NB4 (cell line): ENCODE measurements at places on chromosomes 2 and 18.

- no peak for DNase-seq
Measured at GRCh38 chr18:67467188-67467587, 49.3 kb downstream of the DSEL start.

DNA sequence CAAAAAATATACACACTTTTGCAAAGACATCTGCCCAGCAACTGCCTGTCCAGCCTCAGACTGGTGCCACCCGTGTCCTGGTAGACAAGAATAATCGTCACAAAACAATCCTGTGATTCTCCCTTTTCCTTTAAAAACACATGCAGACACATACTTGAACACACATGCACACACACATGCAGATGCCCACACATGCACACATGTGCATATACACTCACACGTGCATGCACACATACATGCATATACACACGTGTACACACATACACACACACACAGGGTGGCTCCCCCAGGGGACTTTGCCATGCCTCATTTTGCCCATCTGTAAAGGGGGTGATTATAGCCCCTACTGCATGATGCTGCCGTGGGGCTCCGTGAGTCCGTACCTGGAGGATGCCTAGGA is 24.9 kb upstream of the ALPP start:
- DNase-seq: no peak

GRCh38 chr18:3079653-3080052 is 66.7 kb upstream of the LPIN2 start:
- DNase-seq: no peak

GRCh38 chr2:210198326-210198725 is 26.9 kb downstream of the ACADL start:
- no peak for DNase-seq

GRCh38 chr2:109383505-109384307 is 230.1 kb downstream of the SEPTIN10 start:
- DNase-seq: no peak

DNA sequence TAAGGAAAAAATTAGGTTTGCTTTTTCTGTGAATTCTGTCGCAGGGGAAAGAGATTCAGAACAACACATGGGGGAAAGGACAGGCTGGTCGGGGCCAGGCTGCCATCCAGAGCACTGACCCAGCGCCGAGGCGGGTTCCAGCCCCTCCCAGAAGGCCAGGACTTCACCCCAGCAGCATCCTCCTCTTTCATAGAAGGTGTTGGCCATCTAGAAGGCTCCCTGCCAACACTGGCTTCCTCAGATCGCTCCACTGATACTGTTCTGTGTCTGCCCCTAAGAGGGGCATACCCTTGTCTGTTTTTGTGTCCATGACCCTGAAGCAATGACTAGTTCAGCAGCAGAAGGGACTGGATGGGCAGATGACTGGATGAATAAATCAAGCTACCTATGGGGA is 144.5 kb downstream of the HDAC4 start:
- no peak for DNase-seq

DNA sequence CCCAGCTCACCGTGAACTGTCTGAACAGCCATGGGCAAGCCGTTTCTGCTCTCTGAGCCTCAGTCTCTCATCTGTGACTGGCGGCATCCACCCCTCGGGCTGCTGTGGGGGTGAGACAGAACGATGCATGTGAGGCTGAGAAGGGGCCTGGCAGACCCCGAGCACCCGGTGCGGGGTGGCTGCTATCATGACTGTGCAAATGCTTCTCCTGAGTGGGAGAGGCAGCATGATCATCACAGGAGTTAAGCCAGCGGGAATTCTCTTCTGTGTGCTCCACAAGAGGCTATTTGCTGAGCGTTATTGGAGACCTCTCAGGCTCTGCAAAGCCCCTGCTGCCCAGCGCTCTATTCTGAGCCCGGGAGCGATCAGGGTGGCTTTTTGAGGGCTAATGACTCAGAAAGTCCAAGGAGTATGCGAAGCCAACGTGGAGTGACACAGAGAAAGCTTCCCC is 45.8 kb upstream of the ID2 start:
- no peak for DNase-seq

DNA sequence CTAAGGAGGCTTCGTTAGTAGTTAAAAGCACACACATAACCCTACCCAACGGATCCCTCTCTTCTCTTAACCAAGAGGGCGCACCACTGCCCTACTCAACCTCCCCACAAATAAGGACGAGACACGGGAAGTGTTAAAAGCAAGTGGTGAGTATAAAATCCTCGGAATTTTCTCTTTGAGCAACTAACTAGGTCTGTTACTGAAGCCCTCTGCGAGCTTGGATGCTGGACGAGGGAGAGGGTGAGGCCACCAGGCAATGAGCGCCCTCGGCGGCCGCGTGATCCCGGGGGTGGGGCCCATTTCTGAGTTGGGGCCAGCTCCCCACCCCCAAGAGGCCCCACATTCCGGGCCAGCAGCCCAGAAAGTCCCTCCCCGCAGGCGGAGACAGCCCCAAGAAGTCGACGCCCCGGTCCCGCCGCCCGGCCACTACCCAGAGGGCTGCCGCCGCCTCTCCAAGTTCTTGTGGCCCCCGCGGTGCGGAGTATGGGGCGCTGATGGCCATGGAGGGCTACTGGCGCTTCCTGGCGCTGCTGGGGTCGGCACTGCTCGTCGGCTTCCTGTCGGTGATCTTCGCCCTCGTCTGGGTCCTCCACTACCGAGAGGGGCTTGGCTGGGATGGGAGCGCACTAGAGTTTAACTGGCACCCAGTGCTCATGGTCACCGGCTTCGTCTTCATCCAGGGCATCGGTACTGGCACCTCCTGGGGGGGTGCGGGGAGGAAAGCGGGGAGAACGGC is at the start of gene CYBRD1:
CYBRD1 (plus strand) TSS at position 423 of the 736 bp plus-strand sequence; CDS start at position 495, 72 bp downstream.
- peak; percentile 93 for DNase-seq

- no peak for DNase-seq
Measured at GRCh38 chr2:63696496-63696895, 107.7 kb downstream of the MDH1 start.

GRCh38 chr2:227118353-227118752 is 45.7 kb downstream of the COL4A4 start:
- DNase-seq: no peak

DNA sequence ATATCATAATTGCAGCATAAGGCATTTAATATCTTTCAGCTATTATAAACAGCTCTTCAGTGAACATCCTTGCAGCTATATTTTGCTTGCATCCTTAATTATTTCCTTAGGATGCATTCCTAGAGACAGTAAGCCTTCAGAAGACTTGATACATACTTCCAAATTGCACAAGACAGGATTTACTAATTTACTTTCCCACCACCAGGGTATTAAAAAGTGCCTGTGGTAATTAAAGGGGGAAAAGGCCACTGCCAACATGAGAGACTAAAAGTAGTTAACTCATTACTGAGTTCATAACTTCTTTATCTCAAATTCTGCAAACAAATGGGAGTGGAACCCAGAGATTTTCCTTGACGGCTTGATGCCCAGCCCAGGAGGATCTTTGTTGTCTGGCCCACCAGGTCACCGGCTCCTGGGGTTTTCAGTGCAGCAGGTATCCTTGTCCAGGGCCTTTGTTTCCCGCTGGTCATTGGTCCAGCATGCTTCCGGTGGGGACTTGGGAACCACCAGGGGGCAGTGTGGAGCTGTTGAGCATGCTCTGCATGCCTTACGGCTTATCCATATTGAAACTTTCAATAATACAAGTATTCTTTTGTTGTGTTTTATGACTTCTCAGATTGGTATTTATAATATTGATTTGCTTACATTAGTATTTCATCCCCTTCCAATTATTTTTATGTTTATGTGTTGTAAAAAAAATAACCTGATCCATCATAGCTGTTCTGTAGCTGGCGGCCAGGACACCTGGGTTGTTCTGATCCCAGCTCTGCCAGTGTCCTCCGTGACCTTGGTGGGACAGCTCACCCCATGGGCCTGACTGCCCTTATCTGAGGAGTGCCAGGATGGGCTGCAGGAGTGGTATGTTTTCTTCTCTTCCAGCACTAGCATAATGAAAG is 61.4 kb downstream of the TGOLN2 start:
- peak; percentile 73 for DNase-seq

GRCh38 chr2:134245340-134245984 is 8.4 kb upstream of the MGAT5 start:
- peak; percentile 84 for DNase-seq

DNA sequence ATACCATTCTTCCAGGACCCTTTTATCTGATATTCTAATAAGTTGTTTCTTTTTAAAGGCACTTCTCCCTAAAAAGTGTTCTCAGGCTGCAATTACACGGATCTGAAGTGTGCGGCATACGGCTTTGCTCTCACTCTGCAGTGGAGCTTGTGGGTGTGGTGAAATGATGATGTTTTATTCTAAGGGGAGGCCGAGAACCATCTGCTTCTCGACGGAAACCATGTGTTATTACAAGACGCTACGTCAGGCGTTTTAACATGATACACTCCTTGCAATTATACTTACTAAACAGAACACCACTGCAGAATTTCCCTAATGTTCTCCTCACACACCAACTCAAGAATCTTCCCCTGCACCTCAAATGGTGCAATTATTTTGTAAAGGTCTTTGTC is 34.9 kb upstream of the CTDP1 start:
- DNase-seq: no peak

DNA sequence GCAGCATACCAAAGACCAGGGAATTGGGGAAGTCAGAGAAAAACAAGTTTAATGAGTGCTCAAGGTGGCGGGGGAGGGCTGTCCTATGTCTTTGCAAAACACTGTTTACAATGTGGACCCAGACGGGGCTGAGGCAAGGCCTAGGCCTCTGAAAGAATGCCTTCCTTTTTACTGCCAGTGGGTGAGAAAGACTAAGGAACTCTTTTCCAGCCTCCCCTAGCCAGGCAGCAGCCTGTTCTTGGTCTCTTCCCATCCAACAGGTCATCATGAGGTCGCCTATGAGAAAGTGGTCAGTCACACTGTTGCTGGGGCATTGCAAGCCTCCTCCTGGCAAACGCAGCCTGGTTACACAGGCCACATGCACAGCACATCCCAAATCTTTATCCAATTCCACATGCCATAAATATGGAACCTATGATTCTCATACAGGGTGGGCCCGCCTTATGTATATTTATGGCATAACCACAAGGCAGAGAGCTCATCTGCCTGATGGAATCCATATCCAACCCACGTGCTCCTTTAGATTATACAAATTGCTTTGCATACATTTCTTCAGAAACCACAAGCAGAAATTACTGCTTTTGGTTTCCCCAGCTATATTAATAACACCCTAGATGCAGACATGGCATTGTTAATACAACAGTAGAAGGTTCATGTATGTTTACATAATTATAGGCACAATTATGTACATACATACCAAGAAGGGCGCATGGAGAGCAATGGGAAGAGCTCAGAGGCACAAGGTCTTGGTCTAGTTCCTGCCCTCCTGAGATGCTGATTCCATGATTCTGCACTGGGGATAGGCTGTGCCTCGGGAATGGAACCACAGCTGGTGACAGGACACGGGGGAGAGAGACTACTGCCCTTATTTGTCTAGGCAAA is 48.6 kb downstream of the NRP2 start:
- DNase-seq: peak; percentile 40

GRCh38 chr2:47655563-47655880 is 127.4 kb upstream of the MSH6 start:
- no peak for DNase-seq

DNA sequence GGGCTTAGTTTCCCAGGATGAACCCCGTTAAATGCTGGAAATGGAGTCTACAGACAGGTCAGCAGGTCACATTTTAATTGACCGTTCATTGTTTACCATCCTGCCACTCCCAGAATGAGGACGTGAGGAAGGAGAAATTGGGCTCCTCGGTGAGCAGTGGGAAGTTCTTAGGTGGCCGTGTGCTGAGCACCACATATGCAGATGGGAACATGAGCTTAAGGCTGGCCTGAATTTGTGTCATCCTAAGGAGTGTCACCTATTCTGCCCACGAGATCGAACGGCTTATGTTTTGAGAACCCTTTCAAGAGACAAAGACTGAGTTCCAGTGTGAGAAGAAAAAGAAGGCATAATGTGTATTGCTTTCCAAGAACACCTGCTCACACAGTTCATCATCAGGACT is 234.4 kb upstream of the PXDN start:
- DNase-seq: no peak
